ENCODE measurements at places on chromosomes 16 and 17.

GRCh38 chr17:19377602-19378415, 489 bp upstream of the MAPK7 start:
- DNase-seq, result peak; percentile 94

DNA sequence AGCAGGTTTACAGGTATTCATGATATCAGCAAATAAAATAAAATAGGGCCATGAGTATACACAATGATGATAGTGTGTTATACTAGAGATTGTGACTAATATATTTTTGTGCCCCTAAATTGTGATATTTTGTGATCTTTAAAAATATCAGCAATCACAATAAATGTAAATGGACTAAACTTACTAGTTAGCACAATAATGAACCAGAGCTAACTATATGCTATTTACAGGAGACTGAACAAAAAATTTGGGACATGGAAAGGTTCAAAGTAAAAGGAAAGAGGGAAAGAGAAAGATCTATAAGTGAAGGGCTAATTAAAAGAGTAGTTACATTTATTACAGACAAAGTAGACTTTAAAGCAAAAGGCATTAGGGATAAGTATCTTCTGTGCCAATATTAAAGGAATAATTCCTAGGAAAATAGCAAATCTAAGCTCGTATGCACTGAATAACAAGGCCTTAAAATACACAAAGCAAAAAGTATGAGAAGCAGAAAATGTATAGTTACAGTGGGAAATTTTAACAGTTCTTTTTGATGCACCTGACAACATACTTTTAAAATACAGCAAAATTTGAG, 5.0 kb upstream of the MSI2 start:
- no peak for DNase-seq

DNA sequence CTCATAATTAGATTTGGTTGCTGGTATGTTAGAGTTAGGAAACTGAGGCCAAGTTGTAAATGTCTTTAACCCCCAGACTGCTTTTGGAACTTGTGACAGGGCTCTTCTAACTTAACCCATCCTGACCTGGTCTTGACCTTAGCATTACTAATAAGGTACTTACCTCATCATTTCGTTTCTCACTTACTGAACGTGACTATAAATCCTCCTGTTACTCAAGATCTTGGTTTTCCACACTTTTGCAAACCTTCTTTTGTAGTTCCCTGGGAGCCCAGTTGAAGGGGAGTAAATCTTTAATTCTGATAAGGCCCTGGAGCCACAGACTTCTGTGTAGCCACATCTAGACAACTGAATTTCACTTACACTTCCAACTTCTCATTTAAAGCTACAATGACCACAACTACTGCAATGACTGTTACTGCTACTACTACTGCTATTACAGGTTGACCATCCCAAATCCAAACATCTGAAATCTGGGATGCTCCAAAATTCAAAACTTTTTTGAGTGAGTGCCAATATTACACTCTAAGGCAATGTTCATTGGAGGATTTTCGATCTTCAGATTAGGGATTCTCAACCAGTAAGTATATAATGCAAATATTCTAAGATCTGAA, 248.8 kb upstream of the TBX2 start:
- DNase-seq, result no peak

DNA sequence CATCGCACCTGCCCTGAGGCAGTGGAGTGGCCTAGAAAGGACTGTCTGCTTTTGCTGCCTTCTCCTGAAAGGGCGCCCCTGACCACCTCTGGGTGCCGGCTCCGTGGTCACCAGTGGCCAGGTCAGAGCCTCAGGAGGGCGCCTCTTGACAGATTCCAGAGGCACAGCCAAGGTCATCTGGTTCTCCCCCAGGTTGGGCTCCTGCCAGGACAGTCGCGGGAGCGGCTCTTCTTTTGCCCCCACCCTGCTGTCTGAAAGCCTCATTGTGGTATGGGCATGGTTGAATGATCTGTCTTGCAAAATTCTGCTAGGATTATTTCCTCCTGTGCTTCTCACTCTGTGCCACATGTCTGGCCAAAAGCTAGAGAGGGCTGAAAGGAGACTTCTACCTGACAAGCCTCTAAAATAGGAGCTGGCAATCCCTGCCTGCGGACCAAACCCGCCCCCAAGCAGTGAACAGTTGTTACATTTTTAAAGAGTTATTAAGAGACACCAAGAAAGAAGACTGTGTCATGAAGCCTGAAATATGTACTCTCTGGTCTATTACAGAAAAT, 82.8 kb downstream of the SNX29 start:
- no peak for DNase-seq

GRCh38 chr16:67397812-67398545, 4.7 kb upstream of the TPPP3 start:
- no peak for DNase-seq

- no peak for DNase-seq
Measured at GRCh38 chr17:29042679-29043538, at the start of gene PIPOX. Gene PIPOX, plus strand, starts transcription at chr17:29043141. Its CDS starts 85 bp downstream, at chr17:29043226.

DNA sequence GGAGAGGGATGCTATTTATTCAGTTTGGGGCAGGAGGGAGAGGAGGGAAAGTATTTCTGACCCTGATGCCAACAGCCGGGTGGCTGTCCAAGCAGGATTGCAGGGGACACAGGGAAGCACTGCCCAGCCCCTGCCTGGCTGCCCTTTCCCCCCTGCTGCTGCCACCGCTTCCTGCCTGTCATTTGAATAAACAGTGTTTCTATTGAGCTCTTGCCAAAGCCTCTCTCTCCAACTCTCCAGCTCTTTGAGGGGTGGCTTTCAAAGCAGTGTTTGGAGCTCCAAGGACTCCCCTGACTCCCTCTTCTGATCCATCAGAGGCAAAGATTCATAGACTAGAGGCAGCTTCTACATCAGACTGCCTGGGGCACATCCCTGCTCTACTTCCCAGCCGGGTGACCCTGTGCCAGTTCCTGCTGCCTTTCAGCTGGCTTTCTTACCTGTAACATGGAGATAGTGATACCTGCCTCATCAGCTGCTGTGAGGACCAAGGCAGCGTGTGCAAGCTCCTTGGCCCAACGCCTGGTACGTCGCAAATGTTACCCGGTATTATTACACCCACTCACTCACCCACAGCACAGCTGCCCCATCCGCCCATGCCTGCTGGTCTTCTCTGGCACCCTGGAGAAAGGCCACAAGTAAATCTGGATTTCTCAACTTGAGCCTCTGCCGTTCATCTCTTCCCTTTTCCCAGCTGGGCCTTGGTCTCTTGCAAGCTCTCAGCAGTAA, 9.5 kb downstream of the PROCA1 start:
- no peak for DNase-seq

DNA sequence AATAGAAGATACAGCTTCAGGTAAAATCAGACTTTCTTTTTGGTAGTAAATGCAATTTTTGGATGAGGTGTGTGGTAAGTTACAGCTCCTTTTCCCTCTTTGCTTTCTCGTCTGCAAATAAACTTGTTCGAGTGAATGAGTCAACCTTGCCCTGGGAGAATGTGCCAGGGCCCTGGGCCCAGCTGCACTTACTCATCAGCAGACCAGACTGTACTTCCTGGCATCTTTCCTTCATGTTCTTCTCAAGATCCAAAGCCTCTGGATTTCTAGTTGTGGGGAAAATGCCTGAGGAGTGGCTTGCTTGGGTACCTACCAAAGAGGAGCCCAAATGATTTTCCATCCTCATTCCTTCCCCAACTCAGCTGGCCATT, 5.4 kb upstream of the G6PC1 start:
- no peak for DNase-seq
